ENCODE measurements at places on chromosomes 12 and 14. TPM values are rescaled to one million over a fixed set of nuclear protein-coding genes. Genes with fewer than 3 reads are reported as not detected.

CARMIL3 gene
- total RNA-seq: 0.88 TPM

DNA sequence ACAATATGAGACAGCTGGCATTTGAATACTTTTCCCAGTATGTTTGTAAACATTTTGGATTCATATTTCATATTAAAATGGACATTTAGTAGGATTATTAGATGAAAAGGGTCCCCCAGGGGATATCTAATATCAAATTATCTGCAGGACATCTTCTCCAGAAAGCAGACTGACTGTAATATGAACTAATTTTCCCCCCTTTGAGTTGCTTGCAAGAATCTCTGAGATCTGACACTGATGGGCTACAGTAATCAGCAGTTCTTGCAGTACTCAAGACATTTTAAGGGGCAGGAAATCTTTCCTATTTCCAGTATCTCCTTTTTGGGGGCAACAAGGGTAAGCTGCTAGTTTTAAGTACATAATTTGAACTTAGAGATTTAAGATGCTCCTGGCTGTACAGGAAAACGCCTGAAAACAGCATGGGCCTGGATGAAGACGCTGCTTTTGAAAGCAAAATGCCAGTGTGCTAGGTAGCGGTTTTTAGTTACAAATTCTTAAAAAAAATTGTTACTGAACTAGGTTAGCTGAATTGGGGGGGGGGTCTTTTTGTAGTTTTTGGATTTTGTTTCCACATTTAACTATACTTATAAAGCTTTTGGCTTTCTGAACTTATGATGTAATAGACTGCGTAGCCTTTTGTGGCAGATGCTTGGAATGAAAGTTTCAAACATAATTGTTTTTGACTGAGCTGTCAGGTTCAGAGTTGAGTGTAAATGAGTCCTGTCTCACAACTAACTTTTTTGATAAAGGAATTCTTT is 2.2 kb downstream of the FRMD6 start:
- H3K36me3 ChIP-seq: no peaks in the 10 kb centered on the region
- H3K27ac ChIP-seq: no peak overlapping the region
- H3K4me3 ChIP-seq: no peak overlapping the region
- no peaks in the 10 kb centered on the region for H3K27me3 ChIP-seq

GRCh38 chr12:63170321-63170720 is 19.3 kb upstream of the AVPR1A start:
- no peaks in the 10 kb centered on the region for H3K36me3 ChIP-seq
- no peak overlapping the region for H3K27ac ChIP-seq
- H3K4me3 ChIP-seq: no peak overlapping the region
- H3K4me1 ChIP-seq: no peaks in the 10 kb centered on the region

- H3K36me3 ChIP-seq: peaks cover 1% of the 10 kb centered on the region
- no peak for DNase-seq
- H3K27me3 ChIP-seq: no peaks in the 10 kb centered on the region
- H3K27ac ChIP-seq: no peak overlapping the region
- H3K4me3 ChIP-seq: no peak overlapping the region
These were observed 35.0 kb downstream of the CORO1C start for GRCh38 chr12:108696111-108696995.

KRT2 gene
- not detected for total RNA-seq

- no peaks in the 10 kb centered on the region for H3K4me1 ChIP-seq
- no peak overlapping the region for H3K27ac ChIP-seq
- H3K4me3 ChIP-seq: no peak overlapping the region
- H3K36me3 ChIP-seq: no peaks in the 10 kb centered on the region
- H3K27me3 ChIP-seq: no peaks in the 10 kb centered on the region
These were observed 11.3 kb downstream of the ARL6IP4 start for GRCh38 chr12:122991623-122992275.

DNA sequence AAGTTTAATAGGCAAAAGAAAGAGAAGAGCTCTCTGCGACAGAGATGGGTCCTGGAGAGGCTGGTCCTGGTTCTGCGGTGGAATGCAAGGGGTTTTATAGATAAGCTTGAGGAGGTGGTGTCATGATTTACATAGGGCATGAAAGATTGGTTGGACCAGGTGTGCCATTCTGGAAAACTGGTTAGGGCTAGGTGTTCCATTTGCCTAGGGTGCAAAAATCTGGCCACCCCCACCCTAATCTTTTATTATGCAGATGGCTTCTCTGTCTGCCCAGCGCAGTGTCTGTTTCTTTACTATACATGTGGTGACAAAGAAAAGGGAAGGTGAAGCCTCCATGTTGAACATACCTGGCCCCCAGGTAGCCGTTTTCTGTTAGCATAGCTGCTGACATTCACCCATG is 65.4 kb downstream of the ERC1 start:
- H3K4me1 ChIP-seq: peaks cover 21% of the 10 kb centered on the region
- no peaks in the 10 kb centered on the region for H3K36me3 ChIP-seq
- no peak for DNase-seq
- H3K4me3 ChIP-seq: no peak overlapping the region
- H3K27me3 ChIP-seq: no peaks in the 10 kb centered on the region

All from Caco-2 (cell line).